ENCODE measurements at places on chromosomes 5 and 9.

- peak; percentile 13 for DNase-seq
Measured at GRCh38 chr9:116594547-116594946, 92.6 kb upstream of the TRIM32 start.

- DNase-seq, result no peak
Measured at GRCh38 chr9:127683723-127684122, 23.1 kb upstream of the CFAP157 start.

- no peak for DNase-seq
Measured at GRCh38 chr5:3535414-3536211, 60.0 kb upstream of the IRX1 start.

- no peak for DNase-seq
Measured at GRCh38 chr5:170617533-170618490, 114.0 kb downstream of the KCNIP1 start.

- no peak for DNase-seq
Measured at GRCh38 chr9:137126786-137127185, 12.2 kb upstream of the GRIN1 start.
